Stimulated activated CD4-positive, alpha-beta T cell treated with anti-CD3 and anti-CD28 coated beads, Interleukin-12 subunit alpha, Interleukin-12 subunit beta, amount 100 ng/mL, for 24 hours (primary cell): ENCODE measurements at places on chromosomes 1 and 21.

DNA sequence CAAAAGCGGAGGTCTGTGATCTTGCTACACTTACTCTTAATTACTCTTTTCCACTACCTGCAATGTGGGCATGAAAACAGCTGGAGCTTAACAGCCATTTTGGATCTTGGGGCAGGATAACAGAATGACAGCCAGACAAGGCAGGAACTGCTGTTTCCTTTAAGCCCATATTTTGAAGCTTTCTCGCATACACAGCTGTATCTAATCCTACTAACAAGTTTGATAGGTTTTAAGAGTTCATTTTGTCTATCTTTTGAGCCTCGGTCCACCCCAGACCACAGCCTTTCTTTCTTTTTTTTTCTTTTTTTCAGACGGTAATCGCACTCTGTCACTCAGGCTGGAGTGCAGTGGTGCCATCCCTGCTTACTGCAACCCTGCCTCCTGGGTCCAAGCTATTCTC is 42.4 kb upstream of the CRB1 start:
- no peak for DNase-seq

- DNase-seq = no peak
Measured at GRCh38 chr1:59919746-59920145, 6.8 kb downstream of the CYP2J2 start.

GRCh38 chr1:13586001-13586400 is 2.4 kb downstream of the PDPN start:
- DNase-seq = no peak

DNA sequence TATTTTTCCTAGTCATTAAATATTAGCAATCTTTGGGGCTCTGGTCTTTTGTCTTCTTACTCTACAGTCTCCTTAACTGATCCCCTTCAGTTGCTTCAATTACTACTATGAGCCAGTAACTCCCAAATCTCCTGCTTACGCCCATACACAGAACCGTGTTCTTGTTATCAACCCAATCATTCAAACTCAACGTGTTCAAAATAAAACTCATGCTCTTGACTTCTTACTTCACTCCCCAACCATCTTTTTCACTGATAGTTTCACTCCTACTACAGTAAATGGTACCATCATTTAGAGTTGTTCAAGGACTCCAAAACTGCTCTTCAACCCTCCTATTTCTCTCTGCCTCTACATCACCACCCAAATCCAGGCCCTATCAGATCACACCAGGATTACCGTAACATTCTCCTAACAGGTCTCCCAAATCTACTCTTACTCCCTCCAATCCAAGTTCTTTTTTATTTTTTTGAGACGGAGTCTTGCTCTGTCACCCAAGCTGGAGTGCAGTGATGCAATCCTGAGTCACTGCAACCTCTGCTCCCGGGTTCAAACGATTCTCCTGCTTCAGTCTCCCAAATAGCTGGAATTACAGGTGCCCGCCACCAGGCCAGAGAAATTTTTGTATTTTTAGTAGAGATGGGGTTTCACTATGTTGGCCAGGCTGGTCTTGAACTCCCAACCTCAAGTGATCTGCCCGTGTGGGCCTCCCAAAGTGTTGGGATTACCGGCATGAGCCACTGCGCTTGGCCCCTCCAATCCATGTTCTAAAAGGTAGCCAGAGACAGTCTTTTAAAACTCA is 3.0 kb downstream of the YARS1 start:
- DNase-seq = no peak

DNA sequence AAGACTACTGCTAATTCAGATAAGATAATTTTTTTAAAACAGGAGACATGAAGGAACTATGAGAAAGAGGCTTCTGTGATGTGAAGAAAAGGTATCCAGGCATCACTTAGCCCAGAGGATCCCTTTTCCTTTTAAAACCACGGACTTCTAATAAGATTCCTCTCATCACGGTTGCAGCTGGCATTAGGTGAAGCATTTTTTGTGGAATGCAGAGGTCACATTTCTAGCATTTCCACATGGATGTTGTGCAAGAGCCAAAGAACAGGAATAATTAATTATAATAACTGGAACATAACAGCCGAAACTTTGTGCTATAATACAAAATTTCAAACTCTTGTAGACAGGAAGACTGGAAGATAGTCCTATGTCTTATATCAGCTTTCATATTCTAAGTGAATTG is 27.6 kb downstream of the CYP2J2 start:
- no peak for DNase-seq

- no peak for DNase-seq
Measured at GRCh38 chr1:28280501-28280900, 21.2 kb downstream of the SESN2 start.

GRCh38 chr1:25649505-25650288 is 33.1 kb downstream of the MAN1C1 start:
- no peak for DNase-seq

GRCh38 chr1:174017231-174017970 is 4.8 kb downstream of the RC3H1 start:
- no peak for DNase-seq

DNA sequence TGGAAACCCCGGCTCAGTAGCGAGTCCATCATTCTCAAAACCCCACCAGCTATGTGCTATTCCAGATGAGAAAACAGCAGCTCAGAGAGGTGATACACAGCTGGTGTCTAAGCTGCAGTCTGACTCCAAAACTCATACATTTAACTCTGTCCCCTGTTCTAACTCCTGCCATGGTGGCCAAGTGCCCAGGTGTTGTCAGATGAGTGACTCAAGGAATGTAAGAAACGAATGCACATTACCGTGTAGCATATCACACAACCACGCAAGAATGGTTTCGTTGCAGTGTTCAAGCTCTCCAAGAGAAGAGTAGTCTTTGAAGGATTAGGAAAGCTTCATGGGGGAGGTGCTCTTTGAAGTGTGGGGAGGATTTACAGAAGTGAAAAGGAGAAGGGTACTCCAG is 4.7 kb upstream of the XKR8 start:
- DNase-seq = no peak

GRCh38 chr1:119647228-119647733 is 785 bp downstream of the ZNF697 start:
- no peak for DNase-seq

DNA sequence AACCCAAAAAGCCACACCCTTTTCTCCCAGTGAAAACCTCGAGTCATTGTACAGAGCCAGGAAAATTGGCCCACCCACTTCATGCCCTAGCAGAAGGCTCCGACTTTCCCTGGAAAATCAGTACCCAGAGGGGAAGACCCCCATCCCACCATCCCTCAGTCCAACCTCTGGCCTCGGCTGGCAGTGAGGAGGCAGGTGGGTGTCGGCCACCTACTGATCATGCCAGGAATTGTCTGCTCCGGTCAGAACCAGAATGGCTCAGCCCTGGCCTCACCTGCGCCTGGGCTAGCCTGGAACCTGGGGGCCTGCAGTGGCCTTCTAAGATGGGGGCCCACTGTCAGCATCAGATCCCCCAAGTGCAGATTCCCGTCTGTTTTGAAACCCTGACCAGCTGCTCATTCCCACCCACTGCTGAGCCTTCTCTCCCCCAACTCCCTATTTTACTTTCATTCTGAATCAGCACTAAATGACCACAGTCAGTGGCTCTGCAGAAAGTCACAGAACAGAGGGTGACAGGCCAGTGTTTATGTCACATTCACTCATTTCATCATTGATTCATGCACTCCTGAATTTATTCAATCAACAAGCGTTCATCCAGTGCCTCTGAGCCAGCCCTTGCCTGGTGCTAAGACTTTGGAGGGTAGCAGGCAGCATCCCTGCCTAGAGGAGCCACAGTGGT is 3.0 kb upstream of the S100A9 start:
- no peak for DNase-seq

- no peak for DNase-seq
Measured at GRCh38 chr1:68140536-68140935, 90.1 kb upstream of the DIRAS3 start.
